ENCODE measurements at places on chromosomes 6 and 20. TPM values are rescaled to one million over a fixed set of nuclear protein-coding genes. Genes with fewer than 3 reads are reported as not detected.

DNA sequence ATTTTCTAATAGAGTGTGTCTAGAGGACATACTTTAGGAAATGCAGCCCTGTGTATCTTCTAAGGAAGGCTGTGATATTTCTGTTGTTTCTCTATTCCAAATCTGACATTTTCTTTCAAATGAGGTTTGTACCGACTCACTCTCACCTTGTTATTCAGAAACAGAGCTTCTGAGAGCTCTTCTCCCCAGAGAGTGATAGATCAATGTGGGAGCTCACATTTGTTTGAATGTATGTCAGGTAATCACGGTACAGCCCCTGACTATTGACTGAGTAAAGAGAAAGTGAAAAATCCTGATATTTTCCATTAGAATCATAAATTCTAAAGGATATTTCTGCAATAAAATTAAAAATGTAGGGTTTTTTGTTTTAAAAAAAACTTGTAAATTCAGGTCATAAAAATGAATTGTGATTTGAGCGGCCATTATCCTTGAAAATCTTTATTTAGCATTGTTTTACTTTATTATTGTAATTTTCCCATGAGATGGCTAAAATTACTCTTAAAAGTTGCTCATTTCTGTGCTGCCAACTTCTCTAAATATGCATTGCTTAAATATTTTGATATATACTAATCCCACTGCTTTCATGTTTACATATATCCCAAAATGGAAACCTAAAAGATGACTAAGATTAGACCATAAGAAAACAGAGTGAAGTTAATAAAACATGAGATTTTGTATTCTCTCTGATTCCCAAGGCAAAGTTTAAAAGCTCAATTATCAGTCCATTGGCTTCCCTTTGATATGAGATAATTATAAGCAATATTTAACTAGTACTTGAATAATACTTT, 1226.8 kb upstream of the CITED2 start:
- DNase-seq: no peak

DNA sequence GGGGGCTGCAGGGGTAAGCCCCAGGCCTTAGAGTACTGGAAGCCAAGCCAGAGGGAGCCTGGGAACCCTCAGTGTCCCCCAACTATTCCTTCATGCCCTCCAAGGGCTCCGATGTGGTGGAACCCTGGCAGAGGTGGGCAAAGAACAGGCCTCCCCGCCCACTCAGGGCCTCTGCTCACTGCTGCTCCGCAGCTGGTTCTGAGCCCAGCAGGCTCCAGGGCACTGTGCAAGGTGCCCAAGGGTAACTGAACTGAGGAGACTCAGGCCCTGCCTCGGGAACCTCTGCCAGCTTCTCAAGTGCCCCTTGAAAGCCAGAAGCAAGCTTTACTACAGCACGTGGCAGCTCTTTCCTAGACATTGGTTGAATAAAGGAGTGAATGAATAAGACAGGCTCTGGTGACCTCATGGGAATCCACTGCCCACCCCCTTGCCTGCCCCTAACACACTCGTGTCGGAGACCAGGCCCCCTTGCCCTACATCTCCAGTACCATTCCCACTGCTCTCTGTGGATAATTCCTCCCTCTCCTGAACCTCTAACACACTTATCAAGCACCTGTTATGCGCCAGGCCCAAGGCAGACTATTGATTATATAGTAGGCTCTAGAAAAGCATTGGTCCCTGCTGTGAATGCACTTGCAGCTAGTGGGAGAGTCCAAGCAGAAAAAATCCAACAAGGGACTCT, 55.0 kb downstream of the TOX2 start:
- no peak for DNase-seq

DNA sequence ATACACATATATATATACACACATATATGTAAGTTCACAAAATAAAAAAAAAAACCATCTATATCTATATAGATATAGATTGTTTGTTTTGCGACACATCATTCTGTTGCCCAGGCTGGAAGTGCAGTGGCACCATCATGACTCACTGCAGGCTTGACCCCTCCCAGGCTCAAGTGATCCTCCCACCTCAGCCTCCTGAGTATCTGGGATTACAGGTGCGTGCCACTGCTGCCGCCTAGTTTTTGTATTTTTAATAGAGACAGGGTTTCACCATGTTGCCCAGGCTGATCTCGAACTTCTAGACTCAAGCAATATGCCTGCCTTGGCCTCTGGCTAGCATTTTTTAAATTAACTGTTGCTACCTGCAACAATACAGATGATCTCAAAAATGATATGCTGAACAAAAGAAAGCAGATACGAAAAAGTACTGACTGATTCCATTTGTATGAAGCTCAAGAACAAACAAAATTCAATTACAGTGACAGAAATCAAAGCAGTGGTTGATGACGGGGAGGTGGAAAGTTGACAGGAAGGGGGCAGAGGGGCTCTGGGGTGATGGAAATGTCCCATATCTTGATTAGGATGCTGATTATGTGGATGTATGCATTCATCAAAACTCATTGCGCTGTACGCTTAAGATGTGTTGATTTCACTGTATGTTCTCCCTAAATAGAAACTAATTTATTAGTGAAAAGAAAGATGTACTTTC, 49.6 kb downstream of the ATXN1 start:
- DNase-seq: no peak

- no peak for DNase-seq
These were observed 117.1 kb upstream of the TAB2 start for GRCh38 chr6:149200282-149200945.

CARMIL1 gene
- polyA plus RNA-seq: 18.9 TPM

- no peak for DNase-seq
These were observed 66.5 kb upstream of the TENT5A start for GRCh38 chr6:81818901-81819361.

ADGRB3 gene
- not detected for polyA plus RNA-seq

GRCh38 chr6:167699141-167699931, 127.4 kb upstream of the AFDN start:
- no peak for DNase-seq

C20orf141 gene
- not detected for polyA plus RNA-seq

PRSS35 gene
- 0.04 TPM for polyA plus RNA-seq

DNA sequence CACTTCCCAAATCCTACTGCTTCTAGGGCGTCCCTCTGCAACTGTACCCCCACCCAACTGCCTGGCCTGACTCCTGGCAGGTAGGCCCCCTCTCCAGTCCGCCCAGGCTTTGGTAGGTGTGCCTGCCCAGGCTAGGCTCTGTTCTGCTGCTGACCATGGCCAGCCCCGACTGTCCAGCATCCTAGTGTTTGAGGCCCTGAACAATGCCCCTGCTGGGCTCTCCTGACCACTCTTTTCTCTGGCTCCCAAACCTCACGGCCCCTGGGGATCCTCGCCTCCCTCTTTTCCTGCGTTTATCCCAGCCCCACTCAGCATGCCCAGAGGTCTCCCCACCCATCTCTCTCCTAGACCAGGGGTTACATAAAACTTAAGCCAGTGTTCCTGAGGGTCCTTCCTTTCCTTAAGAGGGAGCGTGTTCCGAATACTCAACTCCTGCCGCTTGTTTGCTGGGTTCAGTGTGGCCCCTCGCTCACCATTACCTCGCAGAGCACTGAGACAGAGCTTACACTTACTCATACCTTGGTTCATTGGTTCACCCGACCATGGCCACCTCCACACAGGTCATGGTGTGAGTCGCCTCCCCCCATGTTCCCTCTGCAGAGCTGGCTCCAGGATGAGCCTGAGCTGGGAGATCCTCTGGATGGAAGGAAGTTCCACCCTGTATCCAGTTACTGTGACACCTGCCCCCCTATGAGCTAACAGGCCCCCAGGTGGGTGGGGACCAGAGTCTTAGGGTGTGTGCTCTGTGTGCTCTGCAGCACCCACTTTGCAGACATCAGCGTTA, 21.0 kb upstream of the MYT1 start:
- no peak for DNase-seq

All from keratinocyte (primary cell).